Hippocampal formation (tissue), 2 donors: ENCODE measurements at places on chromosomes 13 and 19.

DNA sequence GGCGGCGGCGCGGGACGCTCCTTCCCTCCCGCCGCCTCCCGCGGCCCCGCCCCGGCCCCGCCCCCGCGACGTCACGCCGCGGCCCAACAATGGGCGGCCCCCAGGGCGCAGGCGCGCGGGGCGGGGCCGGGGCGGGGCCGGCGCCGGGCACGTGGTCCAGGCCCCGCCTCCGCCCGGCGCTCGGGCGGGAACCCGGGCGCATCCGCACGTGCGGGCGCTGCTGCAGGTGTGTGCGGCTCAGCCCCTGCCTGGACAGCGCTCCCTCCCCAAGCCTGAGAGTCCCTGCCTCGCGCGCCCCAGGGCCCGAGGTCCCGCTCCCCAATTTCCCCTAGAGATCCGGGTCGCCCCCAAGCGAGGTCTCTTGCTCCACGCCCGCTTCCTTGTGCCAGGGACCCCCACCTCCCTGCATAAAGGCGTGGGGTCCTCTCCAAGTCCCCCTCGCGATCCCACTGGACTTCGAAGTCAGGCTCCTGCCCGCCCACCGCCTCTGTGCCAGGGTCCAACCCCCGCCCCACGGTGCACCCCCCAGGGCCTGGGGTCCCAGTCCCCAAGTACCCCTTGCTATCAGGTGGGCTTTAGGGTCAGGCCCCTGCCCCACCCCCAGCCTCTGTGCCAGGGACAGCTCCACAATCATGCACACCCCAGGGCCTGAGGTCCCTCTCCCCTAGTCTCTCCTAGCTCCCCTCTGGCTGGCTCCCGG is at the start of gene MEX3D:
Gene MEX3D (minus strand): TSS at position 6 of the 700 bp plus-strand sequence. CDS start 267 bp downstream, outside the sequence.
- DNase-seq = peak; percentile 7

DNA sequence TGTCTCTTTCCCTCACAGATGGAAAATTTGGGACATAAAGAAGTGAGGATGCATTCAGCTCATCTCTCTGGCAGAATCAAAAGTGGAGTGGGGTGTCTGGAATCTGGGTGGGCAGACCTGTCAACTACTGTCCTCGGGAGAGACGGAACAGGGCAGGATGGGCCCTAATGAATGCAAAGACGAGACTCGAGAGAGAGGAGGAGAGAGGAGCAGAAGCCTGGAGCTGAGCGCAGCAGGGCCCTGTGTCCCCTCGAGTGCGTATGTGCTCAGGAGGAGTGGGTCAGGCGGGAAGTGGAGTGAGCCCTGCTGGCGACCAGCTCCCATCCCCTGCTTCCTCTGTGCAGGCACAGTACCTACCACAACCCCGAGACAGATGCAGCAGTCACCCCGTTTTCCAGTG is 78.9 kb downstream of the TEX29 start:
- DNase-seq = no peak

DNA sequence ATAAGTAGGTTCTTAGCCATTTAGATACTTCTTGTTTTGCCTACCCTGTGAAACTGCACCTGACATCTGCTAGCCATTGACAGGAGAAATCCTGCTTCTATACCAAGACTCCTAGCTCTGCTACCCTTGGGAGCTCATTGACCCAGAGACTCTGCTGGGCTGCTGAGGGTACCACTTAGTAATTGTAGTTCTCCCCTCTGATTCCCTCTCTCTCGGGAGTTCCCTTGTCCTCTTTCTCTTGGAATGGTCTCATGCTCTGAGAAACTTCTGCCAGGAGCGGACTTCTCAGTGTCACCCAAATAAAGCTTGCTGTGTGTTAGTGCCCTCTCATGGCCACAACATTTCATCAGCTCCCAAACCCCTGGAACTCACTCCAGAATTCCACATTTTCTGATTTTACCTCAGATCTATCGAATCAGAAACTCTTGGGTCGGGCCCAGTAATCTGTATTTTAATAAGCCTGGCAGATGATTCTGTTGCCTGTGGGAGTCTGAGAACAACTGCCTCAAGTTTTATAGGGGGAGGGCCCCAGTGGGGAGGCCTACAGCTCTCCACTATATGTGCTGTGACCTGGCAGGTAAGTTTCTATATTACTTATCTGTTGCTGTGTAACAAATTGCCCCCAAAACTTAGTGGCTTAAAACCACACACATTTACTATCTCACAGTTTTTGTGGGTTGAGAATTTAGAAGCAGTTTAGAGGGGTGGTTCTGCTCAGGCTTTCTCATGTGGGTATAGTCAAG is 221.1 kb downstream of the TDRD3 start:
- DNase-seq = peak; percentile 23

DNA sequence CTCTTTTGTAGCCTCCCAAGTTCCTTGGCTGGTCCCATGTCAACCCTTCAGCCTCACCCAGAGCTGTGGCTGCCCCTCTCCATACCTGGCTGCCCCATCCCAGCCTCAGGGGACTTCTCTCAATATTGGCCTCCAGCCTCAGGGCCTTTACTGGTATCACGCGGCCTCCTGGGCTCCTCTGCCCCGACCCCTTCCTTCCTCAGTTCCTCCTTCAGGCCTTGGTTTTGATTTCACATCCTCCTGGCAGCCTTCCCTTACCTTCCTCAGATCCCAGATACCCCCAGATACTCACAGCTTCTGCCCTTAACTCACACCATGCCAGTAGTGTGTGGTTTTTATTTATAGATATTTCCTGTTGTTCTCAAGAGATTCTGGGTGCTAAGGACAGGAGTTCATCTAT is 12.8 kb upstream of the SCN1B start:
- DNase-seq = peak; percentile 19

- DNase-seq = no peak
These were observed 413.7 kb downstream of the LIG4 start for GRCh38 chr13:107801621-107802020.

- DNase-seq = no peak
These were observed 565.7 kb downstream of the EFNB2 start for GRCh38 chr13:105969761-105970160.
